Pulmonary artery endothelial cell (primary cell): ENCODE measurements at places on chromosomes 7 and 10. TPM values are rescaled to one million over a fixed set of nuclear protein-coding genes. Genes with fewer than 3 reads are reported as not detected.

Gene AS3MT
- total RNA-seq: 1.4 and 3.0 TPM in 2 replicates

DNA sequence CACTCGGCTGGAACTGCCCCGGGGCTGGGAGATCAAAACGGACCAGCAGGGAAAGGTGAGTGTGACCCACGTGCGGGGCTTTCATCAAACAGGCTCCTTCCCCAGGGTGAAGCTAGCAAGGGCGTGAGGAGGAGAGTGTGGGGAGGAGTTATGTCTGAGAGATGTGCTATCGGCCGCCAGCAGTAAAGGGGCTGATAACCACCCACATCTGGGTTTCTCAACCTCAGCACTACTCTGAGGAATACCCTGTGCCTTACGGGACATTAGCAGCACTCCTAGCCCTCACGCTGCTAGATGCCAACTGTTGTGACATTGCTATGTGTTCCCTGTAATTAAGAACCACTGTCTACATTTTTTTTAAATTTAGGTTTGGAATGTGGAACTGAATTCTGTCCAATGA is 113.9 kb upstream of the STK17A start:
- no peak for DNase-seq

Gene PRKCQ
- 0.33 and 0.99 TPM in 2 replicates for total RNA-seq

- DNase-seq: no peak
Measured at GRCh38 chr10:119189811-119190282, 11.2 kb upstream of the PRDX3 start.

Gene IL6
- 8.2 and 16.3 TPM in 2 replicates for total RNA-seq

GRCh38 chr7:24757353-24758275 is at the start of gene GSDME:
TSS of gene GSDME (minus strand) at chr7:24757464. CDS start at chr7:24749774, 7,690 bp downstream.
- no peak for DNase-seq

DNA sequence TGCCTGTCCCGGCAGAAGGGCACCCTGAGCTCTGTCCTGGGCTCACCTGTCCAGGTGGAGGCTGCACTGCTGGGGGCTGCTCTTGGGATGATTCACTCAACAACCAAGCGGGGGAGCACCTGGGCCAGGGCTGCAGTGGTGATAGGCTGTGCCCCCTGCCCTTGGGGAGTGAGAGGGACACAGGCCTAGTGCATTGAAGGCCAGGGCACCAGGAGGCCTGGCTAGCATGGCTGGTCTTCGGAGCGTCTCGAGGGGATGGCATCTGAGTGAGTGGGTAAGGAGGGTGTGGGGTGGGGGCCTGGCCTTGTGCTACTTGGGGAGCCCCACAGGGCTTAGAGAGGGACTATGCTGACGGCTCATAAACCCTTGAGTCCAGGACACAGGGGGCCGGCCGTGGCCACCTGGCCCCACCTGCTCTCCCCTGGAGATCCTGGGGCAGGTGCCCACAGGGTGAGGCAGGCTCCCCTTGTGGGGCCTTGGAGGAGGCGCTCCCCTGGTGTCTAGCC is 3.1 kb downstream of the PWWP2B start:
- DNase-seq: no peak

- no peak for DNase-seq
Measured at GRCh38 chr10:114353383-114353782, 50.9 kb downstream of the AFAP1L2 start.

DNA sequence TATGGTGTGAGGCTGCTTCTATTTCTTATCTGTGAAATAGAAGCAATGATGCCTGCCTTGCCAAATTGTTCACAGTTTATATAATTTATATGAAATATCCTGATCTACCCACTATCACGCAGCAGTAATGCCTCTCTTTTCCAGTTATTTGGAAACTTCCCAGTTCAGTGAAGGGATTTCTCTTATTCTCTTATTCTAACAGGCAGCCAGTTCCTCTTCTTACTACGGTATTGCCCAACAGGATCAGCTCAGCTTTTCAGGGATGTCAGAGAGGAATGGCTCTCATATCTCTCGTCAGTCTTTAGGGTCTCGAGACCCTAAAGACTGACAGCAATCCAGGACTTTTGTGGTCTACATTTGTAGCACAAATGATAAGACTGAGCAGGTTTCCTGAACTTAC is 215.6 kb downstream of the CREB5 start:
- DNase-seq: no peak

DNA sequence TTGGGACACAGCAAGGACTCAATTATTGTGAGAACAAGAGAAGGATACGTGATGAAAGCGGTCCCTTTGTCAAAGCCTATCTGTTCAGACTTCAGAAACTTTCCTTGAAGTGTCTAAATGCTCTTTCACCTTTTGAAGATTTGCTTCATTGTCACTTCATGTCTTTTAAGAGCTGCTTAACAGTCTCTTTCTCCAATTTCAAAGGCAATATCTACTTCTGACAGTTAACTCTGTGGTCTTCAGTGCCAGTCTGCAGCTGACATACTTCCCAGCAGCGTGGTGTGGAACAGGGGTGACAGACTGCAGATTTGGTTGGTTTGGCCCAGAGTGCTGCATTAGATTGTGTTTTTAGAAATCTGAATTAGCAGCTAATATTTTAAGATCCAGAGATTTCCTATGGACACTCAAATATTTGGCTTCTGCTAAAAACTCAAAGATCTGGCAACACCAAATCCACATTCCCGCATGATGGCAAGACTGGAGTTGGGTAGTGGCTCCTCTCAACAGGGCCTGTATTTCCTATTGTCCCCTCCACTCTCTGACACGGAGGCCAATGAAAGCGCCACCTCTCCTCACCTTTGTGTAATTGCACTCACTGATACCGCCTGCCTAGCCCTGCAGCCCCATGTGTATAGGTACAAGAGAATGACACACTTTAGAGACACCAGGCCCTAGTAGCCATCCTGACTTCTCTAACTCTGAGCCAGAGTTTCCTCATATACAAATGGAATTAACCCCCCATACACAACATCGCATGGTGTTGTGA is 11.5 kb downstream of the SCRN1 start:
- no peak for DNase-seq

DNA sequence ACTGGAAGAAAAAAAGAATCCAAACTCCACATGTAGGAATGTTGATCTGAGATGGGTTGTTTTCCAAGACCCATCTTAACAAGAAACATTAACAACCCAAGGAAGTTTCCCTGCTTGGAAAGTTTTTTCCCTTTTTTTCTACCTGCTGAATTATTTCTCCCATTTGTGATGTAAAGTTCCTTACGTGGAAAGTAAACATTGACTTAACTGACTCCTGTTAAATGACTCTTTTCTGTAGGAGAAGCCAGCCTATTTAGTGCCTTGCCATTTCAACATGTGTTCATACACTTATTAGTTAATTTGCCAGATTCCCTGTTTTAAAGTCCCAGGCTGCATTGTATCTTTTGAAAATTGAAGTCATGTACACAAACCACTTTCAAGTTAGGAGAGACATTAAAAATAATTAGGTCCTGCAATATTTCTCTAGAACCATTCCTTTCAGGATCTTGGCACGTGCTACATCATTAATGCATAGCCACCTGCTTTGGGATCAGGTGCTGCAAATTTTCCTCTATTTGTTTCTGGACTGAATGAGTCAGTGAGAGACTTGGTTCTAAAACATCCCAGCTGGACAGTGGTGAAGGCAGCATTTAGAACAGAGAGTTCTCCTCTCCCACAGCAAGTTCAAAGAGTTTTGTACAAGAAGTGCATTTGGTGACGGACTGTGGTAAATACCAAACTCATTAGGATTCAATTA is 698.5 kb downstream of the SUGCT start:
- DNase-seq: no peak

Gene DGKI
- total RNA-seq: 0.33 and 0.53 TPM in 2 replicates

DNA sequence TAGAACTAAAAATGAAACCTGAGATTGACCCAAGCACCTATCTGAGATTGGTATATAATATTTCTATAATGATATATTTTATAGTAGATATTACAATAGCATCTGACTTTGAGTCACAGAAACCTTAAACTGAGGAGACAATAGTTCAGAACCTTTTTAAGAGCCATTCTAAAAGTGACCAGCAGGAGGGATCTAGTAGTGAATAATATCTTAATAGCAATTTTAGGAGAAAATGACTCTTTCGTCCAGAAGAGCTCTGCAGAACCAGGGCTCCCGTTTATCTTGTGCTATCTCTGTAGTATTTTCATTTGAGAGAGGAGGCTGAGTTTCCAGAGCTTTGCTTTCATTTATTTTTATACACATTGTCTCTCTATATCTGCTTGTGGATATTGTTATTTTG is 68.1 kb downstream of the PODXL start:
- no peak for DNase-seq

Gene CD36
- total RNA-seq: 0.26 and 4.6 TPM in 2 replicates

DNA sequence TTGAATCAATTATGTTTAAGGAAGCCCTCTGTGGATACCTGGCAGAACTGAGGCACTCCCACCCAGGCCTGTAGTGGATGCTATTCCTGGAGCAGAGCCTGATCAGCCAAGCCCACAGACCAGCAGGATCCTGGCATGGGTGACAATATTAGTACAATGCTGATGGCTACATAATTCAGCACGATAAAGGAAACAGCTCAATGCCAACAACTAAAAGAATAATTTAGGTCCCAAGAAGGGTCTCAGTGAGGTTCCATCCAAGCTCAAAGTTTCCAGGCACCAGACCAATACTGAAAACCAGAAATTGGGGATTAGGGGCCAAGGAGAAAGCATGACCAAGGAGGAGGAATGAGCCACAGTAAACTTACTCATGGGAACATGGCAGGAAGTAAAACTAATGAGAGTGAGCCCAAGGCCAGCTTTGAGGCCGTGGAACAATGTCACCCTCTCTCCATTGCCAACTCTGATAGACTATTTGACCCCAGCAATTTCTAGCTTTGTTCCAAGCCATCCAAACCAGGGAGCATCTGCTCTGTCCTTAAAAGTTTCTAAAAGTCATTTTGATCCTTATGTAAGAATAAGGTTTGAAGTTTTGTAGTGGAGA is 1082.4 kb downstream of the KCNMA1 start:
- DNase-seq: no peak

- no peak for DNase-seq
Measured at GRCh38 chr10:35133586-35133985, 6.9 kb downstream of the CREM start.

DNA sequence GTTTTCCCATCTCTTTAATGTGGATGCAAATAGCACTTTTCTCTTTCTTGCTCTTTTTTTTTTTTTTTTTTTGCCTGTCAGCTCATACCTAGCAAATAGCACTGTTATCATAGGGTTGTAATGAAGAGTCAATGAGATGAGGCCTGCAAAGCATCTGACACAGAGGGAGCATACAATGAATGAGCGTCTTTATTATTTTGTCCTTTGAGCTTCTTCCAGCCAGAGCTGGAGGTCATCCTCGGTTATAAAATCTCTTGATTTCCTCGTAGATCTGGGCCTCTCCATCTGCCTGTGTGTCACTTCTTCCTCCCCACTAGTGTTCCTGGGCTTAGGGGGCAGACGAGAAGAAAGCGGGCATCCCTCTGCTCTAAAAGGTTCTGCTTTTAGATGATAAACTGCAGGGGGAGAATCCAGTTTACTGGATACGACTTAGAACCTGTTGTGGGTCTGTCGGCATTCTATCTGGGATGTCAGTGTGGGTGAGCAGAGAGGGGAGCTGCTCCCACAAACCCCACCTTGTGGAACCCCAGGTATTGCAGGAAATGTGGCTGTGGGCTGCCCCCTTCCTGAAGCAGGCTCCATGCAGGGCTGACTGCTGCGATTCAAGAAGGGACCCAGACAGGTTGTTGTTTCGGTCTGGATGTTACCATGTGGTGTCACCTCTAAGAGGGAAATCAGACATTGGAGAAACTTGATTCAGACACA is 135.8 kb upstream of the GPR26 start:
- DNase-seq: no peak

- DNase-seq: no peak
Measured at GRCh38 chr10:97367126-97367649, 32.7 kb upstream of the FRAT2 start.
